NCI-H446 (cell line): ENCODE measurements at places on chromosomes 4 and X.

GRCh38 chr4:183256756-183257385 lies 63.2 kb downstream of the CLDN22 start:
- DNase-seq: peak; percentile 29

- no peak for DNase-seq
Observed at GRCh38 chrX:120305531-120306141, 5.6 kb downstream of the TMEM255A start.

- no peak for DNase-seq
Observed at GRCh38 chrX:31070057-31070468, 1.8 kb downstream of the FTHL17 start.

DNA sequence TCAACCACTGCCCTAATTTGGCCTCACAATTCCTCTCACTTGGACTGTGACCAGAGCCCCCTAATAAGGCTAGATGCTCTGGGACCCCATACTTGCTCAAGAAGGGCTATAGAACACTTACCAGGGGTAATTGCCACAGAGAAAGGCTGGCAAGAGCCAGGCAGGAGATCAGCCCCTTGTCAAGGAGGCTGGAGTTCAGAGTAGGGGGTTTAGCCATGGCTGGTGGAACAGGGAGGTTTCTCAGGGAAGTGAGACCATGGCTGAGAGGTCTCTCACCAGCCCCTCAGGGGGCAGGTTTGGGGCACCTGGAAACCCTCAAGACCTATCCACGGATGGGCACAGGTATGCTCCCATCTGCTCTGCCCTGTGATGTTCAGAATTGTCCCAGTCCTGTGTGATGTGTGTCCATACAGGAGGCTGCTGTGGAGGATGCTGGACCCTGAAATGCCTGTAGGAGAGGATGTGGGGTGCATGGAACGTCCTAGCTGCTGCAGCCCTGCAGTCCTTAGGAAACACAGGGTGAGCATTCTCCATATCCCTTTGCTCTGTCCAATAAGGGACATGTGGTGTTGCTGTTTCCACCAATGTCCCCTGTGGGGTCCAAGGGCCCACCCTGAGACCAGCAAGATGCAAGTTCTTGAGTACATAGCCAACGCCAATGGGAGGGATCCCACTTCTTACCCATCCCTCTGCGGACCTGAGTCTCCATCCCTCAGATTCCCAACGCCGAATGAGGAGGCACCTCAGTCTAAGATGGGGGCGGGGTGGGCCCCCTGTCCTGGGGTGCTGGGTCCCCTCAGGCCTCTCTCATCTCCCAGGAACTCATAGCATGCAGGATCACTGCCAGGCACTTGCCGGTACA lies 16.4 kb upstream of the HSFX1 start:
- no peak for DNase-seq

GRCh38 chrX:133640161-133641015 lies 225.1 kb upstream of the GPC4 start:
- DNase-seq: no peak

DNA sequence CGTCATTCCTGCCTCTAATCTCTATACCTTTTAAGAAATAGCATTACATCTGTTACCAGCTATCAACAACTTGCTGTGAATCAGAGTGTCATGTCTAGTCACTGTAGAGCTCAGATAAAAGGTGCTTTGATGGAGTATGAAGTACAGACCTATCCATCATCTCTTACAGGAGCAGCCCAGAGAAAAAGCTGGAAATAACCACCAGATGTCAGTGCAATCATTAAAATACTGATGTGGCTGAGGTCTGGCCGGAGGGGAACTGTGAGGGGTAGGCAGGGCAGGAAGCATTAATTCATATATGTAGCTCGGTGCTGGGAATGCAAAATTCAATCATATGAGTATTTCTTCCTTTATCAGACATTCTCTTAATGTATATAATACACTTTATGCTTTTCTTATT lies 100.6 kb downstream of the AKAP4 start:
- no peak for DNase-seq

DNA sequence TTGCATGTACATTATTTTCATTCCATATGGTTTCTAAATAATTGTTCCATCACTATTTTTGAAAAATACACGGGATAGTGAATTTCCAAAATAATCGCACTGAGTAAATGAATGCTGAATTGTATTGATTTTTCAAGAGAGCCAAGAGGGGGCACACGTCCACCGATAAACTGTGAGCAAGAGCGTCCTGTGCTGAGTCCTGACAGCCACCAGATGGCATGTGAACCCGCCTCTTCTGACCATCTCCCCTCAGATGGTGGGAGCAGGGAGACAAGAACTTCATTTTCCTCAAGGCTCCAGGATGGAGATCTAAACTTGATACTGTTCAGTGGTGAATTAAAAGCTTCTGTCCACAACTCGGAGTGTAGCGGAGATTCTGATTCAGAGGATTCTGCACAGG lies 30.6 kb upstream of the IL9R start:
- DNase-seq: no peak

DNA sequence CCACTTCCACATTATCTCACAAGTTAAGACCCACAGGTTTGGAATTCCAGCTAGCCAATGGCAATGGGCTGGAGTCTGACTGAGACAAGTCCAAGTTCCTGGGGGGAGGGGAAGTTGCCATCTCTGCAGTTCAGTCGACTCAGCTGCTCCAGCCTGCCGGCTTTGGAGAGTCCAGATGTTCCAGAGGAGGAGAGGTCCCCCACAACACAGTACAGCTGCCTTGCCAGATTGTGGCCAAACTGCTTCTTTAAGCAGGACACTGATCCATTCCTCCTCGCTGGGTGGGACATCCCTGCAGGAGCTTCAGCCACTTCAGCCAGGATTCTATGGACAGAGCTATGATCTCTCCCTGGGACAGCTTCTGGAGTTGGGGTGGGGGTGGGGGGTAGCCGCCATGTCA lies 199.2 kb downstream of the EDA start:
- no peak for DNase-seq

DNA sequence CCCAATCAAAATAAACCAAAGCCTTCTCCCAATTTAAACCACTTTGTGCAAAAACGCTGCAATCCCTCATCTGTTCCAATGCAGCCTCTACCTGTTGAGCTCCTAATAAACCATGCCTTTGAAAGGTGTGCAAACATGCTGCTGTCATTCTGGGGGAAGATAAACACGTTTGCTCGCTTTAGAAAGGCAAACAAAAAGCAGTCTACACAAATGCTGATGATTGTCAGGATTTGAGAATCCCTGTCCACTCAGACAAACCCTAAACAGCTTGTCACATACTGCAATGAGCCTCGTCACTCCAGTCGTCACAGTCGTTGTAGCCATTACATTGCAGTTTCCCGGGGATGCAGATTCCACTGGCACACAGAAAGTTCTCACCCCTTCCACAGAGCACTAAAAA lies 145.2 kb downstream of the CORIN start:
- DNase-seq: no peak

- DNase-seq: no peak
Observed at GRCh38 chr4:165560941-165561340, 182.1 kb downstream of the CPE start.

GRCh38 chrX:154900323-154900722 lies 14.2 kb downstream of the F8A1 start:
- no peak for DNase-seq

- DNase-seq: no peak
Observed at GRCh38 chr4:80178964-80179363, 18.3 kb upstream of the PRDM8 start.
